ENCODE measurements at places on chromosomes 5 and 9.

GRCh38 chr9:92046676-92047075 lies 68.5 kb downstream of the SPTLC1 start:
- no peak for DNase-seq

GRCh38 chr5:5658226-5658625 lies 235.7 kb downstream of the ICE1 start:
- no peak for DNase-seq

GRCh38 chr9:20405078-20405477 lies 217.2 kb downstream of the MLLT3 start:
- no peak for DNase-seq

DNA sequence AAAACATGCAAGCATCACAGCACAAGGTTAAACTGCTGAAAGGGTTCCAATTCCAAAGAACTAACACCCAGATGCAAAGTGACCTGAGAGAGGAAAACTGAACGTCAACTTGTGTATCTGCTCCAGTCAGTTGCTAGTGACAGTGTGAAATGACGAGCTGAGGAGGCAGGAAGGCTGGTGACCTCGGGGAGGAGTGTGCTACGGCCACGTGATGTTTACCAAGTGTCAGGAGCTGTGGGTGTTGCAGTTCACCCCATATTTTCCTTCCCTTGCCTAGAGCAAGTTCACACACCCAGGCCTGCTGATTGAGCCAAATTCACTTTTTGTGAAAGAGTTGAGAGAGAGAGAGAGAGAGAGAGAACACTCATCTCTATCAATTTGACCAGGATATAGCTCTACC lies 231.6 kb upstream of the ANKH start:
- DNase-seq, result peak; percentile 13

- DNase-seq, result no peak
Observed at GRCh38 chr5:138849439-138849838, 25.7 kb downstream of the LRRTM2 start.

DNA sequence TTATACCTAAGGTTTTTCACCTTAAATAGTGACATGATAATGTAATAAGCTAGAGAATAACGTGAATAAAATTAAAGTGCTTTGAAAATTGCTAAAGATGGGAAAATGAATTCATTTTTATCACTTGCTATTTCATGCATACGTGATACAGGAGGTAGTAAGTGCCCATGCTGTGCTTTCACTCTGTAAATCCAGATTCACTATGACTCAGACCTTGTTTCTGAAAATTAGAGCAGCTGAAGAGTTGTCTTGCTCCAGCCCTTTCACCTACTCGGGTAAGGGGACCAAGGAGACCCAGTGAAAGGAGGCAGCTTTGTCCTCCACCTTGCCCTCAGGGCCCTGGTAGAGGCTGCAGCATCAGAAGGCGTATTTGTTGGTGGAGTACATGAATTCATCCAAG lies 87.9 kb downstream of the ANKH start:
- DNase-seq, result peak; percentile 15

- no peak for DNase-seq
Observed at GRCh38 chr9:96638606-96639364, 16.3 kb downstream of the PRXL2C start.

- DNase-seq, result no peak
Observed at GRCh38 chr9:88065619-88066018, 72.7 kb downstream of the SPATA31C2 start.

GRCh38 chr9:96150324-96151227 lies 151.4 kb downstream of the HSD17B3 start:
- peak; percentile 70 for DNase-seq

- DNase-seq, result no peak
Observed at GRCh38 chr9:80449513-80449912, 877.7 kb downstream of the TLE4 start.

- DNase-seq, result no peak
Observed at GRCh38 chr5:177612215-177612673, 12.3 kb downstream of the B4GALT7 start.

DNA sequence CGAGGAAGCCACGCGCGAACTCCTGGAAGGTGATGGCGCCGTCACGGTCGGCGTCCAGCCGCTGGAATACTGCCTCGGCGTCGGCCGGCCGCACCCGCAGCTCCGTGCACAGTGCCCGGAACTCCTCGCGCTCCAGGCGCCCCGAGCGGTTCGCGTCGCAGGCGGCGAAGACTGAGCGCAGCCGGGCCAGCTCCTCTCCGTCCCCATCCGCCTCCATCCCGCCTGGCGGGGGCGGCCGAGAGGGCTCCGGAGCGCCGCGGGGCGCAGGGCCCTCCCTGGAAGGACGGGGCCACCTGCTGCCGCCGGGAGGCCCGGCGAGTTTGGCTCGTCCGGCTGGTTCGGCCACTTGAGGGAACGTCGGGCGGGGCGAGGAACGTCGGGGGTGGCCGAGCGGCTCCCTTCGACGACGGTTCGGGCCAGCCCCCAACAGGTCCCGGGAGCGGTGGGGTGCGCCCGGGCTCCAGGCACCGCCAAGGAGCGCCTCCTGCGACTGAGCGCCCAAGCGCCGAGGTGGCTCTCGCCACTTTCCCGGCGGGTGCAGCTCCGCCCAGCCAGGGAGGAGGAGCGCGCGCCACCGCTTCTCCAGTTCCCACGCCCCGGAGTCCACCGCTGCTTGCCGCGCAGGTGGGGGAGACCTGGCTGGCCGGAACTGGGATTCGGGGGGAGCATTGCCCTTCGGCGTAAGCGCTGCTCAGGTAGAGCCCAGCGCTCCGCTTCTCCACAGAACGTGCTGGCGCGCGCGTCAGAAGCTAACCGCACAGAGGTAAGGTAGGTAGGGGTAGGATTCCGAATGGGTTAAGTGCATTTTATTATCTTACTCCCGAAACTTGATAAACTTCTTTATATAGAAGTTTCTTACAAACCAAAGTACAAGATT lies at the start of gene RASEF:
Gene RASEF (minus strand): TSS at position 492 of the 877 bp plus-strand sequence. CDS start 275 bp downstream, at position 217.
- no peak for DNase-seq

DNA sequence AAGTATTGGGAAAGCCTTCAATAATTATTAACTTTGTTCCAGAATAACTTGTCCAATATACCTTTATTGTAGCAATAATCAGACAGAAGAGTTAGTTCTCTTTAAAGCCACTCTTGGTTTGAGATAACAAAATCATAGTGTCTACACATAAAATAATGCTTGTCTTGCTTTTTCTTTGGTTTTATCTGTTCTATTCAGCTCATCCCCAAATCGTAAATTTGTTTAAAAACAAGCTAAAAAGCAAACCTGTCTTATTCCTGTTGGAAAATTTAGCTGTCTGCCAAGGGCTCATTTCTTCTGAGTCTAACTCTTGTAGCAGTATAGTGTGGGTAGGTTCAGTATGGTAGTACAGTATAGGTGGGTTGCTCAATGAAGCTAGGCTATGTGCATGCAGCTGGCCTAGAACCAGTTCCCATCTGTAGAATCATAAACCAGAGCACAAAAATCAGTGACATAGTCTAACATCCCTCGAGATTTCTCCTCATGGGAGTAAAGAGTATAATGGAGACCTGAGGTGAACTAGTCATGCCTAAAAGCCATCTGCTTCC lies 17.9 kb upstream of the APBA1 start:
- DNase-seq, result no peak

- no peak for DNase-seq
Observed at GRCh38 chr9:89021154-89021803, 30.0 kb downstream of the S1PR3 start.

DNA sequence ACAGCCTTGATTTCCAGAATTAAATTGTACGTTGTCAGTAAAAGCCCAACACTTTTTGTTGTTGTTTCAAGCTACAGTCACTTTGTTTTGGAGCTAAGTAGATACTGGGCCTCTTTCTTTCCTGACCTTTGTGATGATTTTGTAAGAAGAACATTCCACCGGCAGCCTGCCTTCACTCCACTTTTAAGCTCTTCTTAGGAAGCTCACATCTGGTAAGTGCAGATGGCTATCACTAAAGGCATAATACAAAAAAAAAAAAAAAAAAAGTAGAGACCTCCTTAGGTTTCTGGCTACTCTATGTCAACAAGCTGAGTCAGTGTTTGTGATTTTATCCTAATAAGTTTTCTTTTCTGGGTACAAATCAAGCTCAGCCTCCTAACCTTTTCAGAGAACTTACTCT lies 1922.1 kb upstream of the WWC1 start:
- DNase-seq, result no peak

GRCh38 chr5:60131504-60131903 lies 238.0 kb upstream of the PDE4D start:
- no peak for DNase-seq

DNA sequence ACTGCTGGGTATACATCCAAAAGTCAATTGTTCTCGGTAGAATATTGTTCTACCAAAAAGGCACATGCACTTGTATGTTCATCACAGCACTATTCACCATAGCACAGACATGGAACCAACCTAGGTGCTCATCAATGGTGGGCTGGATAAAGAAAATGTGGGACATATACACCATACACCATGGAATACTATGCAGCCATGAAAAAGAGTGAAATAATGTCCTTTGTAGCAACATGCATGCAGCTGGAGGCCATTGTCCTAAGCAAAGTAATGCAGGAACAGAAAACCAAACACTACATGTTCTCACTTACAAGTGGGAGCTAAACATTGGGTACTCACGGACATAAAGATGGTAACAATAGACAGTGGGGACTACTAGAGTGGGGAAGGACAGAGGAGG lies 145.5 kb downstream of the APBA1 start:
- DNase-seq, result no peak

DNA sequence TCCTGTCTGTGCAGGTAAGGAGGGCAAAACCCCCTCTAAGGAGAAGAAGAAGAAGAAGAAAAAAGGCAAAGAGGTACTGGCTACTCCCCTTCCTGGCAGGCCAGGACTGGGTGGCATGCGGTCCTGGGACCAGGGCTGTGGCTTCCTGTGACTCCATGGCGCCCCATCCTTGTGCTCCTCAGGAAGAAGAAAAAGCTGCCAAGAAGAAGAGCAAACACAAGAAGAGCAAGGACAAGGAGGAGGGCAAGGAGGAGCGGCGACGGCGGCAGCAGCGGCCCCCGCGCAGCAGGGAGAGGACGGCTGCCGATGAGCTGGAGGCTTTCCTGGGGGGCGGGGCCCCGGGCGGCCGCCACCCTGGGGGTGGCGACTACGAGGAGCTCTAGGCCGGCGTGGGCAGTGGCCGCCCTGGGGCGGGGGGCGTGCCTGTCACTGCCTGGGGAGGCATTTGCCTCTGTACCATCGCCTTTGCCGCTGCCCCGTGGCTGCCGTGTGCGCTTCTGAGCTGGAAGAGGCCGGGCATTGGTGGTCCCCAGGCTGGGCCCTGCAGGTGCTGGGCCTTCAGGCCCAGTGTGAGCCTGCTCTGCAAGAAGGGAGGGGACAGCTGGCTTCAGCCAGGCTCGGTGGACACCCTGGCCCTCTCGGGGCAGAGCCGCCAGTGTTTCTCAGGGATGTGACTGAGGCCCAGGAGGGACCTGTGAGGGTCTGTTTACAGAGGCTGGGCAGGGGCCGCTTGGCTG lies 2.0 kb upstream of the AJM1 start:
- DNase-seq, result no peak

DNA sequence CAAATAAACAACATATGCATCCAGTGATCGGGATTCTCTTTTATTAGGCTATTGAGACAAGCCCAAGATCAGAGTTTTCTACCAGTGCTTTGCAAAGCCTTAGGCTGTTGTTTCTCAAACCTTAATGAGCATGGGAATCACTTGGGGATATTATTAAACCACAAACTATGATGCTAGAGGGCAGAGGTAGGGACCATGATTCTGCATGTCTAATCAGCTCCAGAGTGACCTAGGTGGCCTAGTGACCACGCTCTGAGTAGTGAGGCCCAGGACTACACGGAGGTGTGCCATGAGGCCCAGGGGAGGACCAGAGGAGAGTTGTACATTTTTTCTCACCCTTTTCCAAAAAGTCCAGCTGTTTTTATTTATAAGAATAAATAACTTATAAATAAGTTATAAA lies 298.5 kb upstream of the TLE4 start:
- no peak for DNase-seq

DNA sequence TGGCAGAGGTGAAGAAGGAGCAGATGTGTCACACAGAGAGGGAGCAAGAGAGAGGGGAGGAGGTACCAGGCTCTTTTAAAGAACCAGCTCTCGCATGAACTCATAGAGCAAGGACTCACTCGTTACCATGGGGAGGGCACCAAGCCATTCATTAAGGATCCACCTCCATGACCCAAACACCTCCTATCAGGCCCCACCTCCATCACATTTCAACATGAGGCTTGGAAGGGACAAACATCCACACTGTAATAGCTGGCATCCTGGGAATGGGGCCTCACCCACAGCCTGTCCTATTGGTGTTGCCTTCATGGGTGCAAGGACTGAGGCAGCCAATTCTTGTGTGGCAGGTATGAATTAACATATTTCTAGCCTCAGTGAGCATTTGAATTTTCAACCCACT lies 11.6 kb upstream of the TNFAIP8 start:
- no peak for DNase-seq

DNA sequence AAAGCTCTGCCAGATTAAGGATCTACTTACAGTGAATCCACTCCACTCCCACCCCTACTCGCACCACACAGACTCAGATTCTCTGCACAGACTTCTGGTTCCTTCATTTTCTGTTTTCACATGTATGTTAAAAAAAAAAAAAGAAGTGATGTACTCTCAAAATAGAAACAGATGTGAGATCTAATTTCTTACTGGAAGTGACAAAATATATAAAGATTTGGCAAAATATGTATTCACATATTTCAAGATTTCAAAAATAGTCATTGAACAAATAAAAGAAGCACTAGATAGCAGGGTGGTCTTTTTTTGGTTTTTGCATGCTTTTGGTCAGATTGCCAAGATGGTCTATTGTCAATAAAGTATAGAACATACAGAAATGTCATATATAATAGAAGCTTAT lies 379.2 kb downstream of the TMEM167A start:
- DNase-seq, result no peak

- no peak for DNase-seq
Observed at GRCh38 chr9:117411547-117411946, 3.3 kb downstream of the ASTN2 start.

- DNase-seq, result no peak
Observed at GRCh38 chr5:60649288-60649917, 50.6 kb downstream of the DEPDC1B start.

DNA sequence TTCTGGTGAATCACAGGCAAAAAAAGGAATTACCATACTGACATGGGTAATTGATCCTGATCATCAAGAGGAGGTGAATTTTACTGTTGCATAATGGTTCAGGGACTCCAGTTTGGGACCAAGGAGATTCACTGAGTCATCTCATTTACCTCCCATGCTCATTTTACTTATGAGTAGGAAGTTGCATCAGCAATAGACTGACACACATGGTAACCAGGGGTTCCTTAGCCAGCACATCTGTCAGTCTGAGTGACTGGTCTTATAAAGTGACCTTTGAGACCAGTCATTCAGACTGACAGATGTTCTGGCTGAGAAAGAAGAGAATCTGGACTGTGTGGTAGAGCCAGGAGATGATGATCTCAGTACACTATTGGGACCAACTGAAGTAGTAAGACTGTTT lies 384.6 kb upstream of the CD180 start:
- DNase-seq, result no peak

DNA sequence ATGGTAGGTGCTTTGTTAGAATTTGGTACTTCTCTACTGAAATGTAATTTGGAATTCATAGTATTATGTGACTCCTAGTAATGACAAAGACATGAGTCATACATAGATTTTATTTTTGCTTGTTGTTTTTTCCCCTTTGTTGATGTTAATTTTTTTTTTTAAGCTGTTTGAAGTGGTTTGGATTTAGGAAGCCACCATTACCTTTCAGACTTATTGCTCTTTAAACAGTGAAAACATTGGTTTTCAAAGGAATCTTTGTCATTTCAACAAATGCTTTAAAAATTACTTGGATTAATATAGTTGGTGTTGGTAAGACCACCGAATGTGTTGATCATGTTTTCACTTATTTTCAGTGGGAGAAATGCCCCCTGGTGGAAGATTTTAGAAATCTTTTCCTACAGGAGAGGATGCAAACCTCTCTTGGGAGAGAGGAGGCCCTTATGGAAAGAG lies 170.1 kb upstream of the PITX1 start:
- DNase-seq, result no peak

Data from activated T-cell treated with anti-CD3 and anti-CD28 coated beads, Interleukin-2, amount 50 U/mL, for 72 hours (primary cell).